NCI-H1048 (cell line): ENCODE measurements at places on chromosomes 4 and X.

DNA sequence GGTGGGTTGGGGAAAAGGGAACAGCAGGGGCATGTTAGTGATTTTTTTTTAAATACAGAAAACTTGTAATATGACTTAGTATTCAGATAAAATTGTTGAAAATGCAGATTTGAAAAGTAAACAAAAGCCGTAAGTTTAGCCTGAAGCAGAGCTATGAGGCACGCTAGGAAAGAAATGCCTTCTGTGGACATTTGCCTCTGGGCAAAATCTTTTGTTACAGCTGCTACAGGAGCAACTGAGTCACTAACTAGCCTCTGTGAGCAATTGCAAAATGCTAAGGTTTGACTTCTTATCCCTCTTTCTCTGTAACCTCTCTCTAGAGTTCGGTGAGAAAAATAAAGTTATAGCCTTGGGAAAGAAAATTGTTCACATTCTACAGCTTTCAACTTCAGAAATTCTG lies 350.0 kb downstream of the SLC7A11 start:
- DNase-seq = no peak

DNA sequence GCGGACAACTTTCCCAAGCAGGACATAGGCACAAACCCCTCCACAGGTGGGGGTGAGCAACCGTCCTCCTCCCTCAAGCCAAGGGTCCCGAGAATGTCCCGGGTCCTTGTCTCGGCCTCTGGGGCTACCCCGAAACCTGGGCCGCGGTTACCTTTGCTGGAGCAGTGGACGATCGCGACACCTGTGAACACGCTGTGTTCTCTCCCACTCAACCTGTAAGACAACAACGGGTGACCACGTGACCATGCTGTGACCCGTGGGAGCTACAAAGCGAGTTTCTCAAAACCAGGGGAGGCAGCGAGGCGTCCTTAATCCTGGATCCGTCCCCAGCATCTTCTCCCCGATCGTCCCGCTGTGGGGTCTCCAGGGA lies 17.9 kb downstream of the ASMTL start:
- no peak for DNase-seq

DNA sequence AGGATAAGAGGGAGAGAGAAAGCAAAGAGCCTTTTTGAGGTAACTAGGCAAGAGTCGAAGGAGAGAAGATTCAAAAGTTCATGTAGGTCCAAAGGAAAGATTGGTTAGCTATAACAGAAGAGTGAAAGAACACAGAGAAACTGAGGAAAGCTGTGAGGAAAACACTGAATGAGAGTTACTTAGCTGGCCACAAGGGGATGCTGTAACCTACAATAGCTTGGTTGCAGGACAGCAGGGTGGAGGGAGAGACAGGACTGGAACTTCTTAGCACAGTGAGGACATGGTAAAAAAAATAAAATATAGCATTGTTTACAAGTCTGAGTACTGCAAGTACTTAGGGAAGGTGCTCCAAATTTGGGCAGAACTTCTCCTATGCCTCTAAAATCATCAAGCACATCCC lies 48.3 kb downstream of the RAI2 start:
- no peak for DNase-seq

- DNase-seq = no peak
These were observed 1.8 kb downstream of the EPHA5 start for GRCh38 chr4:65668201-65669089.

DNA sequence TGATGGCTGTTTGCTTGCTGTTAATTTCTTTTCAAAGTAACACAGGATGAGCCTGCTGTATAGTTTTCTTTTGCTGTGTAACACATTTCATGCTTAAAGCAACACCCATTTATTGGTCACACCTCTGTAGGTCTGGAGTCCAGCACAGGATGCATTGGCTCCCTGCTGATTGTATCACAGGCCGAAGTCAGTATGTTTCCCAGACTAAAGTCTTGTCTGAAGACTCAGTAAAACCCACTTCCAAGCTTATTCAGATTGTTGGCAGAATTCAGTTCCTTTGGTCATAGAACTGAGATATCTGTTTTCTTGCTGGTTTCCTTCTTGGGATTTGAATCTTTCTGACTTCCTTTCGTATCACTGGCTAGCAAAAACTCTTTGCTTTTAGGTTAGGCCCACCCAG lies 54.3 kb downstream of the LRP2BP start:
- no peak for DNase-seq

DNA sequence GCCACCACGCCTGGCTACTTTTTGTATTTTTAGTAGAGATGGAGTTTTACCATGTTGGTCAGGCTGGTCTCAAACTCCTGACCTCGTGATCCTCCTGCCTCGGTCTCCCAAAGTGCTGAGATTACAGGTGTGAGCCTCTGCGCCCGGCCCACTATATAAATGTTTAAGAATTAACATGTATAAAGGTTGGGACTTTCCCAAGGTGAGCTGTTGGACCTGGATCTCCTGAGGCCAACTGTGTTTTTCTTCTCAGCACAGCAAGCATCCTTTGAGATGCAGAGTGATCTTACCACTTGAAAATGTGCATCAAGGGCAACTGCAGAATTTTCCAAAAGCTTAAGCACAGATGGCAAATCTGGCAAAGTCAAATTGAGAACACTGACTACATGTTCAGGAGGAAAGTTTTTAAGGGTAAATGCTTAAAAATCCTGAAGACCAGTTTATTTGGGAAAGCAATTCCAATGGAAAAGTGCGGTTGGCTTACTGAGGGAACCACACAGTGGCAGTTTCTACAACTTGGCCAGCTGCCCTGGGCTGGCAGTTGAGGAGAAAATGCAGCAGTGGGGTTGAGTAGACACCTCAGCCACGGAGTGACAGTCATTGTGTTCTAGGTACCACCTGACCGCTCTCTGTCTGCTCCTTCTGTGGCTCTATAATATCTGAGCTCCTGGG lies 168.9 kb downstream of the CBR4 start:
- DNase-seq = no peak

DNA sequence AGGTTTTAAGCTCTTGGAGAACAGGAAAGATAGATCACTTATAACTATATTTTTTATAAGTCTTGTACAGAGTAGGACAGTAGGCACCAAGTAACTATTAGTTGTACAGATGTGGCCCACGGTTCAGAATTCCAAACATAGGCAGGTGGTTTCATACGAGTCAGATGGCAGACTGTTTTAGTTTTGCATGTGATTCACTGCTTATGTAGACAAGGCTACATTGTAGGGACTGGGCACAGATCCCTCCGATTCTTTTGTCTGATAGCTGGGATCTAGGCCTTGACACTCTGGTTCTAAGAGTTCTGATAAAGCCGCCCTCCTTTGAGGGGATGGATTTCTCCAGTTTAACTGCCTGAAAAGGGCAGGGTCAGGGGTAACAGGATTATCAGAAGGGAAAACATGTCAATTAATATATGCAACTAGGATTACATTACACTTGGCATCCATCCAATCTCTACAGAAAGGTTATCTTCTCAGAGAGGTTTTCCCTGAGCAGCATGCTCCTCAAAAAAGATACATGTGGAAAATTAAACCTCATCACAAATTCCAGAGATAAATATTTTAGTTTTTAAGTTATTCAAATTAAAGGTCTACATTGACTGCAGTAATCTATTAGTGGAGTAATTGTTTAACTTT lies 87.8 kb downstream of the SPRY1 start:
- no peak for DNase-seq

DNA sequence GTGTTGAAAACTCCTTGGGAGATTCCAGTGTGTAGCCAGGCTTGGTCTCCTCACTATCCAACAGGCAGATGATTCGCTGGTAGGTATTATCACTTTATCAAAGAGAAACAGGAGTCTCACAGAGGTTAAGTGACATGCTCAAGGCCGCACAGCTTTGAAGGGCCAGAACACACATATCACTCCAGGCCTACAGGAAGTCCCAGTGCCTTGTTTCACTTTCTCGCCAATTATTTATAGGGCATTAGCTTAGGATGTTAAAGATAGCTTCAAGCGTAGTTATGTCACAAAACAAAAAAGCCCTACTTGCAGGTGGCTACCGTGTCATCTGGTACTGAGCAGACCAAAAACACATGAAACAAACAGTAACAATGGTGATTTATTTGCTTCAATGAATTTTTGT lies 13.2 kb downstream of the ATP8A1 start:
- DNase-seq = no peak

GRCh38 chrX:39167791-39168190 lies 366.5 kb downstream of the MID1IP1 start:
- DNase-seq = no peak

DNA sequence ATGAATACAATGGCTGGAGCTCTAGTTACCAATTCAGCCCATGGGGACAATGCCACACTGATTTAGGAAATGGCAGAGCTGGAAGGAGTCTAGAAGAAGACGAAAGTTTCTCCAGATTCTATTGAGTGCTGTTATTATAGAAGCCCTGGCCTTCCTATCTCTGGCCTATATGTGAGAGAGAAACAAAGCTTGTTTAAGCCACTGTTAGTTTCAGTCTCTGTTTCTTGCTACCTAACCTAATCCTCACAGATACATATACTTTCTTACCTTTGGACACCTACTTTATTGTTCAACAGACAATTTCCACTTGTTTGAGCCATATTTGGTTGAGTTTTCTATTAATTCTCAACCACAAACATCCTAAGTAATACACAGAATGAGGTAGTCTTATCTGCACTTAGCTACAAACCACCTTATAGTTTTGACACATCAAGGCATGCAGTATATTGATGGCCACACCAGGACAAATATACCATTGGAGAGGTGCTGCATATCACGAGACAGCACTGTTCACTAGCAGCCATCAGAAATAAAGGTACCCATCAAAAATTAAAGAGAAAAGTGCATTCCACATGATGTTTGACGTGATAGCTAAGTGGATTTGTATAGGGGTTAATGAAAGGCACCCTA lies 190.2 kb downstream of the SMIM20 start:
- DNase-seq = no peak

DNA sequence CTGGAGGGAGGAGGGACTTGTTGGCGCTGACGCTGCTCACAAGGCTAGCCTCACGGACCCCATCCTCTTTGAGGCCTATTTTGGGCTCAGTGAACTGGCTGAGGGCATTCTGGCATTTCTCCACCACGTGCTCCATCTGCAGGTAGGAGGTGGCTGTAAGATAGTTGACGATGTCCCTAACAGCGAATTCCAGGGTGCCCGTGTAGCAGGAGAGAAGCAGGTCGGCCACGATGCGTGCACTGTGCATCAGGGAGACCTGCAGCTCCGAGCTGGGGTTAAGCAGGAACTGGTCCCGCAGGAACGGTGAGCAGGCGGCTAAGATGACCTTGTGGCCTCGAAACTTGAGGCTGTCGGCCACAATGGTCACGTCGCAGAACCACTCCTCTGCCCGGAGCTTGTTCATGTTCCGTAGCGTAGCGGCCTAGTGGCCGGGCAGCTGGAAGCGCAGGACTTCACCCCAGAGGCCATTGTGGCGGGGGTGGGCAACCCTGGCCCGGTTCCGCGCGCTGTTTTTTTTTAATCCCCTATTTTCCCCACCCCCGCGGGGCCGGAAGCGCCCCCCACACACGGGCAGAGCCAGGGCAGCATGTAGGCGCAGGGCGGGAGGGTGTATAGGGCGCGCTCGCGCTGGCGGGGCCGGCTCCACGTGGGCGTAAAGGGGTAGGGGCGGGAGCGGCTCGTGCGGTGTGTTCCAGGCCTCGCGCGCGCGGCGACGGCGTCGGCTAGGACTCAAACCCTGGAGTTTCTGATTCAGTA lies 73.2 kb downstream of the UBE2K start:
- DNase-seq = no peak

DNA sequence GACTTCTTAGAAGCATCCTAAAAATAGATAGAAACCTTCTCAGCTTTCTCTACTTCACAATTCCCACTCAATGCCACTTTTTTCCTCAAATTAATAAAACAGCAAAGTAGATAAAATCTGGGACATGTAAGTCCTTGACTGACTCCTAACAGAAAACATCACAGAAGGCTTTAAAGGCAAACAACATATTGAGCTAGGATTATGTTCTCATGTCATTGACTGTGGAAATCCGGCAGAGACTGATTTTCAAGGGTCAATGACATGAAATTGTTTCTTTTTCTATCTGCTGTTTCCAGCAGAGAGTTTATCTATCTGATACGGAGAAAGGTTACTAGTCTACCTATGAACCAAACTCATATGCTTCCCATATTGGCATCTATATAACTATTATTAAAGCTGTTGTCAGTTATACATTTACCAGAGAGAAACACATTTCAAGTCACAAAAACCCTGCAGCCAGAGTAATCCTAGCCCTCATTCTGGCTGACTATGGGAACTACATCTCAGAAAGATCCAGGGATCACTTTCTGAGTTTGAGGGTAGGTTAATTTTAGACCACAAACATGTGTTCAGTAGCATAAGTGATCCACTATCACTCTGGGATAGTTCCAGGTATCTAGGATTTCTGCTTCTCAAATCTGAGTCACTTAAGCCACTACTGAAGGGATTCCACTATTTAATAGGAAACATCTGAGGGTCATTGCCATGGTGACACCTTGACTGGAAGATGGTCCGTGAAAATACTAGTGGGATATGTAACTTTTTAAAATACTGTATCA lies 147.6 kb downstream of the PPP3CA start:
- no peak for DNase-seq

- no peak for DNase-seq
These were observed 228.0 kb upstream of the LDB2 start for GRCh38 chr4:17126321-17126966.

DNA sequence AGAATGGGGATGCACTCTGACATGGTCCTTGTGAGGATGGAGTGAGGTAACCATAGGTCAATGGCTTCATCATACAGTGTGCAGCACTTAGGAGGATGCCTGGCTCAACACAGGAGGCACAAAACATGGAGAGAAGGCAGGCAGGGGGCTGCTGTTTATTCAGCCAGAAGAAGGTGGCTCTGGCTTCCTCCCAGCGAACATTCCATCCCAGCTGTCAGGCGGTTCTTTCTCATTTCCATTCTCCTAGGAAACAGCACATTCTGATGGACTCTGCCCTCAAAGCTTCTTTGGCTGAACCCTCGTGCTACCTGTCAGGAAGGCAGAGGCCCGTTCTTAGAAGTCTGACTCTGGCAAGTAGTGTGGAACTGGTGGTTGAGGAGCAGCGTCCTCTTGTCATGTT lies 18.6 kb downstream of the STK32B start:
- DNase-seq = no peak

DNA sequence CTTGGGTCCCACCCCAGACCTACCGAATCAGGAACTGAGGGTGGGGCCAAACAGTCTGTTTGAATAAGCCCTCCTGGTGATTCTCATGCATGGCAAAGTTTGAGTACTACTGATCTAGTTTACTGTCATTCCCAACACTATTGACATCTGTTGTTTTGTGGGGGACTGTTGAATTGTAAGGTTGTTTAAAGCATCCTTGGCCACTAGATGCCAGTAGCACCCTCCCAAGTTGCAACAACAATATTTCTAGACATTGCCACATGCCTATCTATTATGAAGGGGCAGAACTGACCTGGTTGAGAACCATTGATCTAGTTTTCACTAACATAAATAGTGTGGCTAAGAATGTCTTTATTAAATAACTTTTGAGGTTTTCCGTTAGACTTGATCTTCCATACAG lies 15.1 kb downstream of the TAF9B start:
- no peak for DNase-seq

GRCh38 chr4:186643501-186644310 lies 80.0 kb downstream of the FAT1 start:
- DNase-seq = no peak

DNA sequence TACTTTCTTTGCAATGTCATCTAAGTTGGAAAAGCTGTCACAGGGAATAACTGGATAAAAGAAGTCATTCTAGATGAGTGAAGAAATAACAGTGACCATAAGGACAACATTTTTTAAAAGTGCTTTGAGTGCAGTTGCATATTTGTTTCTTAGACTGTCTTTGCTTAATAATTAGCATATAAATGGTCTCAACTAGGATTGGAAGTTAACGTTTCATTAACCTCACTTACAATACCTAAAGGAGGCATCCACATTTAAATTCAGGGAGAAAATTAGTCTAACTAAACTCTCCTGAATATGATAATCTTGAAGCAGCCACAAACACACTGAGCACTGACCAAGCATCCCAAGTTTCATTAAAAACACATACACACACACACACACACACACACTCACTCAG lies 780.7 kb downstream of the PCDH18 start:
- no peak for DNase-seq
